ENCODE measurements at places on chromosomes 3 and 15.

DNA sequence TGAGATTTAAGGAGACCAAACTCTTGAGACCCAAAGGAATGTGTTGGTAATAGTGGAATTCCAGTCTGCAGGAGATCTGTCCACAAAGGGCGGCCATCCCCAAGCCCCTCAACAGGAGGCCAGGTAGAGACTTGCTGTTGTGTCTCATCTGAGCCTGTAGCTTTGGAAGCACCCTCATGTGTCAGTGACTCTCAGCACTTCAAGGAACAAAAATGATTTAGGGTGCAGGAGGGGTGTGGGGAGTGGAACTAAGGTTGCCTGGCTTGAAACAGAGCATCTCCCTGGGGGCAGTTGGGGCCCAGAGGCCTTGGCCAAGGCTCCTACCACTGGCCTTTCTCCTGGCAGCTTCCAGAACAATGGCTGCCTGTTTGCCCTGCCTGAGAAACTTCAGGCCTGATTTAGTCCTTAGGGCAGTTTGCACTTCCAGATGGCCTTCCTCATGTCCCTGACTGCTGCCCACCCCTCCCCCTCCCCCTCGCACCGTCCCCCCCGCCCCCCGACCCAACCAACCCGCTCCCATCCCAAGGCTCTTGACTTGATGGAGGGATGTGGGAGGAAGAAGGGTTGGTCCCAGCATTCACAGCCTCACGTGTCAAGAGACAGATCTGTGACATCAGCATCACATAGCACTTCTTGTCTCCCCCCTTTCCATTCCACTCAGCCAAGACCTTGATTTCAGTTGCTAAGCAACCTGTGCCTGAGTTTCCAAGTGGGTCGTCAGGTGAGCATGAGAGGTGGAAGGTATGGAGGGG is 77.1 kb downstream of the CORO2B start:
- DNase-seq = no peak

DNA sequence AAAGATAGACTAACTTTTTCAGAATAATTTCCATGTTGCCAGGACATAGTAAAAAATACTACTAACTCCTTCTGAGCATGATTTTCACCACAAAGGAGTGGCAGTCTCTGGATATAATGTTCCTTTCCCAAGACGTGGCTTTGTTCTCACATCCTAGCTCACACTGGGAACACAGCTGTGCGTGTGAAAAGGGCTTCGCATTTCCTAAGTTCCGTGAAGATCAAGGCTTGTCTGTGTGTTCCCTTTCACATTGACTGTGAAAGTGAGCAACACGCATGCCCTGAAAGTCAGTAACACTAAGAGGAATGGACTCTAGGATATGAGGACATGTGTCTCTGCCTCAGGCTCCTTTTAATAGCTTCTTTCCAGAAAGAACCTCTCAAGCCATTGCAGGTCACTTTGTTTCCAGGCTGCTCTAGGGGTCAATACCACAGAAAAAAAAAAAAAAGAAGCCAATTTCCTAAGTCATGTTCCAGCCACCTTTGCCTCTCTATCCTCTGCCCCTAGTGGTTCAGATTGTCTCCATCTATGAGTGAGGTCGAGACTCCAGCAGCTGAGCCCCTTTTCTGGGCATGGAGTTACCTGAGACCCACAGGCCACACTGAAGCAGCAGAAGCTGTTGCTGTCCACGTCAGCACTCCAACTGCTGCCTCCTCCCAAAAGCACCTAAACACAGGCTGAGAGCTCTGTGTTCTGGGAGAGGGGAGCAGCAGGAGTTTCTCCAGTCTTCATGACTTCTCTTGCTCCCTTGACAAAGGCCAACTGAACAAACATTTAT is 355.9 kb downstream of the RSL24D1 start:
- DNase-seq = peak; percentile 46

DNA sequence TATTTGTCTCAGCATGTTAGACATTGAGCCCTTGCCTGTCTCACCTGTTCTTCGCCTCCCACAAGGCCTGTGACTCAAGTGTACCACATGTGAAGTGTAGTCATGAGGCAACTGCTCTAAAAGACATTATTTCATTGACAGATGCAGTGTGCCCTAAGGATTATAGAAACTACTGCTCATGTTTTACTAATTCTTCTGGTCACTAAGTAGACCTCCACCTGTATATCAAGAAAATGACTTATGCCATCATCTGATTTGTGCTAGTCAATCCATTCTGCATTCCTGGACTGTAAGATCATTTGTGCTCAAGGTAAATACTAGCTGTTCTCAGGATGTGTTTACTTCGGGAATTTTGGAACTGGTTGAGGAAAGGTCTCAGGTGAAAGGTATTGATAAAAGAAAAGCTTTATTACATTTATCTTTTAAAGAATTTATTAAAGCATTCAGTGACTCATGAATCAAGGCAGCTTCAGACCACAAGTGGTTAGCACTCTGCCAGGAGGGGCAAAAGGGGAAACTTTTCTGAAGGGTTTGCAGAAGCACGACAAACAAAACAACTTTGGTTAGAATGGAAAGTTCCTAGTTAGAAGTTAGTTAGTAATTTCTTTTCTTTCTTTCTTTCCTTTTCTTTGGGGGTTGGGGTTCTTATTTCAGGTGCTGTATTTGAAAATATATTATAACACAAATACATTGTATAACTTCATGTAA is 465.3 kb upstream of the CBLB start:
- no peak for DNase-seq

GRCh38 chr3:134899786-134900185 is 104.7 kb downstream of the EPHB1 start:
- DNase-seq = no peak

- no peak for DNase-seq
Measured at GRCh38 chr15:63288342-63288741, 10.9 kb downstream of the APH1B start.

GRCh38 chr15:101449471-101450402 is 39.8 kb downstream of the PCSK6 start:
- no peak for DNase-seq

DNA sequence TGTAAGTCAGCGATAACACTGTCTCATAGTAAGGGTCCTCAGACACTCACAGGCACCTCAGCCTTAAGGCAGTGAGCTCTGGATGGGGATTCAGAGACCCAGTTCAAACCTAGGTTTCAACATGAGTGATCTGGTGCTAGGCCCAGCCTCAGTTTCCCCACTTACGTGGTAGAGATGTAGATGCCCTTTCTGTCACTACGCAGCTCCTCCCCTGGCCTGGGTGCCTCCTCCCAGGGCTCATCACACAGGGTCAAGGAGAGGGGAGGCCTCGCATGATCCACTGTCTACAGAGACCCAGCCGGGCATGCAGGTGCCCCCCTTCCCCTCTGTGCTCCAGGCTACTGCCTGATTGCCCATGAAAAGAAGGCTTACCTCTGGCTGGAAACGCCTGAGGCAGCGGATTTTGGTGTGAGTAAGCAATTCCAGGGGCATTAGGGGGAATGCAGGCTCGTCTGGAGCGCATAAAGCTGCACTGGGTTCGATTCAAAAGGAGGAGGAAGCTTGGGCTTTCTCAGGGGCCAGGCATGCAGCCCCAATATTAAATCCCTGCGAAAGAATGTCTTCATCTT is 69.8 kb upstream of the ANKRD34C start:
- no peak for DNase-seq

- DNase-seq = no peak
Measured at GRCh38 chr15:101672298-101672697, 20.1 kb upstream of the TM2D3 start.

DNA sequence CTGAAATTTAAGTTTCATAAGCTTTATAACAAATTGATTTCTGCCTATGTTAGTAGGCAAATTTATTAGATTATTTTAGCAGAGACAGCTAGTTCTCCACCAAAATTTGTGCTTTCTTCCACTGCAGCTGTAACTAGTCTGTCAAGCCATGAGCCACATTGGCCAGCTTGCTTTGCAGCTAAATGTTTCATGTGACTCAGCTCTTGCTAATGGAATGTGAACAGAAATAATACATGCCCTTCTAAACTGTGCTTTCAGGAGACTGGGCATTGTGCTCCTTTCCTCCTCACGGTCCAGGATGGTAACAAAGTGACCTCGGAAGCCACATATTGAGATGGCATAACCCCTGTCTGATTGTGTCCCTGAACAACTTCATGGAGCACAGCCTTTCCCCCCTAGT is 51.3 kb upstream of the KPNA4 start:
- no peak for DNase-seq

- DNase-seq = no peak
Measured at GRCh38 chr3:153614140-153614539, 452.1 kb downstream of the RAP2B start.

- no peak for DNase-seq
Measured at GRCh38 chr15:74318376-74319137, 48.9 kb downstream of the CYP11A1 start.

GRCh38 chr3:122301063-122301462 is 24.0 kb upstream of the CSTA start:
- DNase-seq = no peak

DNA sequence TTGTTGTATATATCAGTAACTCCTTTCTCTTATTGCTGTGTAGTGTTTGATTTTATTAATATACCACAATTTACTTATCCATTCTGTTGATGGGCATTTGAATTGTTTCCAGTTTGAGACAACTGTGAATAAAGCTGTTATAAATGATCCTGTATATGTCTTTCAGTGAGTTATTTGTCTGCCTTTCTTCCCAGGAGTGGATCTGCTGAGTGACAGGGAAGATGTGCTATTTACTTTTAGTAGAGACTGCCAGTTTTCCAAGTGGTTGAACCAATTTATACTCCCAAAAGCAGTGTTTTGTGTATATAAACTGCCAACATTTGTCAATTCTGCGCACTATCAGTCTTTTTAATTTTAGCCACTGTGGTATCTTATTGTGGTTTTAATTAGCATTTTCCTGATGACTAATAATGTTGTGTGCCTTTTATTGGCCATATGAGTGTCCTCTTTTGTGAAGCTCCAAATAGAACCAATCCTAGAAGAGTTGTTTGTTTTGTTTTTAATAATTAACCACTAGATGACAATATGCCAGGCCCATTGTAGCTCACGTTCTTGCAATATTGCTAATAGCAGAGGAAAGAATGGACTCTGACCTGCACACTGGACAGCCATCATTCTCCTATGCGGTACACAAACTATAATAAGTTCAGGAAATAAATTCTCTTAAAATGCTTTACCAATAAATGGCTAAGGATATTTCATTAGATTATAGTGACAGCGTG is 25.3 kb downstream of the TRANK1 start:
- no peak for DNase-seq

- DNase-seq = no peak
Measured at GRCh38 chr3:171088964-171089754, 62.6 kb upstream of the SLC2A2 start.

Measured in H1 (cell line).